ENCODE measurements at places on chromosomes 7 and 10.

DNA sequence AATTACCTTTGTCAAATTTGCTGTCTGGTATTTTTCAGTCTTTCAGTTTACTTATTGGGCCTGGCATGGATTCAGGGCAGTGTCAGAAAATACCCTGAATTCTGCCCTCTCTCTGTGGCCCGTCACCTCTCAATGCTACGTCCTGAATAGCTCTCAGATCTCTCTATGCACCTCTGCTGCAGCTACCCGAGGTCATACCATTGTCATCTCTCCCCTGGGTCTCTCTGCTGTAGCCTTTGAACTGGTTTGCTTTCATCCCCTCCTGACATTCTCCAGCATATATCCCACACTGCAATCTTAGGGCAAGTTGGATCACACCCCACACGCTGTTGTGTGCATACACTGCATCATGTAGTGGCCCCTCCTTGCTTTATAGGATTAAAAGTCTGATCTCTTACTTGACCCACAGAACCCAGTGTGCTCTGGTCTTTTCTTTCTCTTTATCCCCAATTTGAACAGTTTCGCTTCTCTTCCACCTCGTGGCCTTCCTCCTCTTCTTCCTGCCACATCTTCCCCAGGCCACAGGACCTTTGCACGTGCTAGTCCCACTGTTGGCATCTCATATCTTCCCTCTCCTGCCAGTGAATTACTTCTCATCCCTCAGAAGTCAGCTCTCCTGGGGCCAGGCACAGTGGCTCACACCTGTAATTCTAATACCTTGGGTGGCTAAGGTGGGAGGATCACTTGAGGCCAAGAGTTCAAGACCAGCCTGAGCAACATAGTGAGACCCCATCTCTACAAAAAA, 372.9 kb downstream of the GALNT17 start:
- DNase-seq, result no peak

DNA sequence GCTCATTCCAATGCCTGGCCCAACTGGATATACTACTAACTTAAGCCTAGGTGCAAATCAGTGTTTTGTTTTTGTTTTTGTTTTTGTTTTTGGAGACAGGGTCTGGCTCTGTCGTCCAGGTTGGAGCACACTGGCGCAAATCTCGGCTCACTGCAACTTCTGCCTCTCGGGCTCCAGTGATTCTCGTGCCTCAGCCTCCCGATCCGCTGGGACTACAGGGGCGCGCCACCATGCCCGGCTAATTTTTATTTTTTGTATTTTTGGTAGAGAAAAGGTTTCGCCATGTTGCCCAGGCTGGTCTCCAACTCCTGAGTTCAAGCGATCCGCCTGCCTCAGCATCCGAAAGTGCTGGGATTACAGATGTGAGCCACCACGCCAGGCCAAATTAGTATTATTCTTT, 1.6 kb downstream of the PPP3CB start:
- no peak for DNase-seq

- no peak for DNase-seq
Measured at GRCh38 chr7:68417002-68417401, 1181.3 kb upstream of the AUTS2 start.

GRCh38 chr10:44017483-44018145, 367.3 kb downstream of the CXCL12 start:
- no peak for DNase-seq

DNA sequence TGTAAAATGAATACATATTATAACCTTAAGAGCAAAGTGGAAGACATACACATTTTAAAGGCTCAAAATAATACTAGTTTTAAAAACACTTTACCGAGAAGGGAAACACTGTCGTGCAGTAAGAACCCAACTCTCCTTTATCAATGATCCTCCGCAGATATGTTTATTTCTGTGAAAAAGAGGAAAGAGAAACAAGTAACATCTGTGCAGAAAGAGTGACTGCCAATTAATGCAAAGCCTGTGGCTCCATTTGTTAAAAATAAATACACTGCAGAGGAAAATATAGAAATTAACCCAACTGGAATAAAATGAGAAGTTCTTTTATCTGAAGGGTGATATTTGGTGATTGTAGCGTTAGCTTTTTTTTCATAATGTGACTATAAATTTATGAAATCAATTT, 62.7 kb downstream of the HGF start:
- DNase-seq, result no peak

DNA sequence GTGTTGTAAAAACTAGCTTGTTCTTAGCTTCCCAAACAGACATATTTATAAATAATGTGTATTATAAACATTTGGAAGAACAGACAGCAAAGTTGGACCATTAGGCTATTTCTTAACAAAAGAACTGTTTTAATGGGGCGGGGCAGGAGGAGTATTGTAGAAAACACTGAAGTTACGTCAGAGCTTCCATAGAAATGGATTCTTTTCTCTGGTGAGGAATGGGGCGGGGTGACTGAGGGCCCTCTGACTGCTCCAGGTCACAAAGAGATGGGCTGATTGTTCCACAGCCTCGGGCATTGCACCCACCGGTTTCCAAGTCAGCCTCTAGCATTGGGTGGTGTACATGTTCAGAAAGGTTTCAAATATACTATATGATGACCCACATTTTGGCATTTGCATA, 36.8 kb upstream of the ADAM12 start:
- DNase-seq, result no peak

Data from AG04450 (cell line).